Activated CD4-positive, alpha-beta T cell treated with anti-CD3 and anti-CD28 coated beads, Interleukin-2, amount 10 ng/mL, durations not matched to agents 24 days and 14 days (primary cell): ENCODE measurements at places on chromosomes 7 and 10.

GRCh38 chr7:44320794-44321371, 4.5 kb downstream of the CAMK2B start:
- H3K4me3 ChIP-seq: no peak overlapping the region
- H3K27me3 ChIP-seq: peaks cover 40% of the 10 kb centered on the region
- H3K27ac ChIP-seq: no peak overlapping the region
- peaks cover 2% of the 10 kb centered on the region for H3K36me3 ChIP-seq
- H3K4me1 ChIP-seq: peaks cover 2% of the 10 kb centered on the region

DNA sequence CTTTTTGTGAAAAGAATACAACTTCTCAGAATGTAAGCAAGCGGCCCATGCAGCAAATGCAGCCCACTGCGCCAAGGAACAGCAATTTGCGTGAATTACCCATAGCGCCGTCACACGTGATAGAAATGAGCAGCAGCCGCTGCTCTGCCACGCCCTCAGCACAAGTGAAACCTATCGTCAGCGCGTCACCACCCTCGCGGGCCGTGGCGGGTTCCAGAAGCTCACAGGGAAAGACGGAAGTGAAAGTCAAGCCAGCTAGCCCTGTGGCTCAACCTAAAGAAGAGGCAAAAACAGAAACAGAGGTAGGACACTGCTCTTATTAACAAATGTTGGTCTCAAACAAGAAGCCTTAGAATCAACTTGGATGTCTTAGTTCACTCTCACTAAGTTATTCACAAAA, 70.5 kb downstream of the SHH start:
- peaks cover 77% of the 10 kb centered on the region for H3K36me3 ChIP-seq
- peak overlapping the region; percentile 84 for H3K27ac ChIP-seq
- H3K4me1 ChIP-seq: peaks cover 49% of the 10 kb centered on the region
- H3K4me3 ChIP-seq: no peak overlapping the region

DNA sequence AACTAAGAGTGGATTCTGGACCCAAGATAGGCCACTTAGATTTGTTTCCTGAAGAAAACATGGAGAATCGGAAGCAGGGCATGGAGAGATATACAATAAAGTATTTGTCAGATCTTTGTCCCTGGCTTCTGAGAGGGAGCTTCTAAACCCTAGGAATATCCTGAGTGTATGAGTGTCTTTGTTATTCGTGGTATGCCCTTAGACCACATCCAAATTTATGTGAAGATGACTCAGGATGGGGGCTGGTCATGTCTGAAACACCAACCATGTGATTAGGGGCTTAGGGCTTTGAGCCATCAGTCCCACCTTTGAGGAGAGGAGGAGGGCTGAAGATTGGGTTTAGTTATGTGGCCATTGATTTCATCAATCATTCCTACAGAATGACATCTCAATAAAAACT, 69.7 kb upstream of the PLPP4 start:
- H3K27ac ChIP-seq: no peak overlapping the region
- H3K36me3 ChIP-seq: no peaks in the 10 kb centered on the region
- no peak for DNase-seq
- H3K27me3 ChIP-seq: no peaks in the 10 kb centered on the region
- H3K4me3 ChIP-seq: no peak overlapping the region

- no peaks in the 10 kb centered on the region for H3K36me3 ChIP-seq
- no peaks in the 10 kb centered on the region for H3K4me1 ChIP-seq
- H3K4me3 ChIP-seq: no peak overlapping the region
- peaks cover 2% of the 10 kb centered on the region for H3K27me3 ChIP-seq
Measured at GRCh38 chr10:86699991-86700840, 31.9 kb downstream of the LDB3 start.

DNA sequence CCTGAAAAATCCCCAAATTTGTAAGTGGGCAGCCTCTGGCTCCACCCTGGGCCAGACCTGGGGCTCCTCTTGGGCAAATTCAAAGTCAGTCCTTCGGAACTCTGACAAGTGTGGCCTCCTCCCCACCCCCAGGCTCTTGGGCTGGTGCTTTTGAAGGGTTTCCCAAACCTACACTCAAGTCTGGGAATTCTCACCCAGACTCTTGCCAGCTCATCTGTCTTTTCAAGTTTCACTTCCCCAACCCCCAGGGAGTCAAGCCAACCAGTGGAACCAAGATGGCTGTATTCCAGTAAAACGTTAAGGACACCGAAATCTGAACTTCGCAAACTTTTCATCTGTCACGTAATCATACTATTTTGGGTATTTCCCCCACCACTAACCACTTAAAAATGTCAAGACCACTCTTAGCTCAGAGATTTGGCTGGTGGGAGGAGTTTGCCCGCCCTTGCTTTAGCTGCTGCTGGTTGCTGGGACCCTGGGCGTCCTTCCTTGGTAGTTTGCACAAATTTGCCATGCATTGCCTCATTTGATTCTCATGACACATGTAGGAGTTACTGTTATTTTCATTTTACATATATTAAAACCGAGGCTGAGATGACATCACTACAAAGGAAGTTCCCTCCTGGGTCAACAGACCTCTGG, 1.7 kb upstream of the MYO1G start:
- H3K27me3 ChIP-seq: no peaks in the 10 kb centered on the region
- peak; percentile 89 for DNase-seq
- H3K4me1 ChIP-seq: peaks cover 63% of the 10 kb centered on the region
- H3K36me3 ChIP-seq: peaks cover 74% of the 10 kb centered on the region
- peak overlapping the region; percentile 90 for H3K27ac ChIP-seq

- no peaks in the 10 kb centered on the region for H3K36me3 ChIP-seq
- H3K27ac ChIP-seq: no peak overlapping the region
- H3K27me3 ChIP-seq: peaks cover 29% of the 10 kb centered on the region
- DNase-seq: no peak
- no peak overlapping the region for H3K4me3 ChIP-seq
- H3K4me1 ChIP-seq: peaks cover 27% of the 10 kb centered on the region
Measured at GRCh38 chr7:106016331-106016730, 53.3 kb downstream of the CDHR3 start.

- H3K27me3 ChIP-seq: no peaks in the 10 kb centered on the region
- H3K27ac ChIP-seq: no peak overlapping the region
- H3K4me3 ChIP-seq: peak overlapping the region; percentile 4
- H3K4me1 ChIP-seq: peaks cover 40% of the 10 kb centered on the region
- peaks cover 30% of the 10 kb centered on the region for H3K36me3 ChIP-seq
Measured at GRCh38 chr7:135208102-135208793, 3.1 kb downstream of the WDR91 start.

DNA sequence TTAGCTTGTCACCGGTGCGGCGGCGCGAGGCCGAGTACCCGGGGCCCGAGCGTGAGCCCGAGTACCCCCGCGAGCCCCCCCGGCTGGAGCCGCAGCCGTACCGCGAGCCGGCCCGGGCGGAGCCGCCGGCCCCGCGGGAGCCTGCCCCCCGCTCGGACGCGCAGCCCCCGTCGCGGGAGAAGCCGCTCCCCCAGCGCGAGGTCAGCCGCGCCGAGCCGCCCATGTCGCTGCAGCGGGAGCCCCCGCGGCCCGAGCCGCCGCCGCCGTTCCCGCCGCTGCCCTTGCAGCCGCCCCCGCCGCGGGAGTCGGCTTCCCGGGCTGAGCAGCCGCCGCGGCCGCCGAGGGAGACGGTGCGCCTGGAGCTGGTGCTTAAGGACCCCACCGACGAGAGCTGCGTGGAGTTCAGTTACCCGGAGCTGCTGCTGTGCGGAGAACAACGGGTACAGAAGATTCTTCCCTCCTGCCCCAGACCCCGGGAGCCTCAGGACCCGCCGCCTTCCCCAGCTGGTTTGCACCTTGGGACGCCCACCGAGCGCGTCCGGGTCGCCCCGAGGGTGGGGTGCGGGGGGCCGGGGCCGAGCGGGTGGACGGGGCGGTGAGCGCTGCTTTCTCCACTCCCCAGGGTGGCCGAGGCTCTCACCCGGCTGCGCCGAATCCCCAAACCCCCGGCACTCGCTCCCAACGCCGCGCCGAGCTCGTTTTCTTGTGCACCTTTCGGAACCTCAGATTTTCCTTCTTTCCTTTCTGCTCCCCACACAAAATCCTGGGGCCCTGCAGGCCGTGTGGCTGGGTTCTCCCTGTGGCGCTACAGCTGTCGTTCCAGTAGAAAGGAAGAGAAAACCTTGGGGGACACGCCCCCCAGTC, 708 bp downstream of the UBN2 start:
- peaks cover 4% of the 10 kb centered on the region for H3K36me3 ChIP-seq
- peak overlapping the region; percentile 51 for H3K27ac ChIP-seq
- peak overlapping the region; percentile 98 for H3K4me3 ChIP-seq
- peak; percentile 79 for DNase-seq
- H3K27me3 ChIP-seq: peaks cover 21% of the 10 kb centered on the region
- H3K4me1 ChIP-seq: peaks cover 20% of the 10 kb centered on the region

- no peaks in the 10 kb centered on the region for H3K36me3 ChIP-seq
- no peak for DNase-seq
- no peak overlapping the region for H3K4me3 ChIP-seq
Measured at GRCh38 chr10:102988404-102989314, 70.6 kb downstream of the CNNM2 start.

- peaks cover 41% of the 10 kb centered on the region for H3K36me3 ChIP-seq
- DNase-seq: peak; percentile 87
- peak within 1 kb of the TSS; percentile 97 for H3K27ac ChIP-seq
- H3K4me3 ChIP-seq: peak within 1 kb of the TSS; percentile 95
Measured at GRCh38 chr7:50304129-50304910, at the start of gene IKZF1. TSS of gene IKZF1 (plus strand) at chr7:50304716. CDS start at chr7:50319062, 14,346 bp downstream.

- H3K4me1 ChIP-seq: peaks cover 32% of the 10 kb centered on the region
- no peak overlapping the region for H3K27ac ChIP-seq
- peak; percentile 62 for DNase-seq
- H3K36me3 ChIP-seq: peaks cover 32% of the 10 kb centered on the region
Measured at GRCh38 chr7:127587663-127588018, 570 bp upstream of the ARF5 start.

GRCh38 chr10:21860718-21861117, 142.8 kb downstream of the DNAJC1 start:
- no peak overlapping the region for H3K4me3 ChIP-seq
- H3K27ac ChIP-seq: no peak overlapping the region
- DNase-seq: no peak
- peaks cover 11% of the 10 kb centered on the region for H3K36me3 ChIP-seq
- H3K4me1 ChIP-seq: peaks cover 7% of the 10 kb centered on the region

GRCh38 chr7:116529250-116529649, 4.4 kb downstream of the CAV1 start:
- no peak overlapping the region for H3K27ac ChIP-seq
- peaks cover 60% of the 10 kb centered on the region for H3K27me3 ChIP-seq
- H3K36me3 ChIP-seq: no peaks in the 10 kb centered on the region
- H3K4me3 ChIP-seq: no peak overlapping the region
- H3K4me1 ChIP-seq: peaks cover 25% of the 10 kb centered on the region
- no peak for DNase-seq

DNA sequence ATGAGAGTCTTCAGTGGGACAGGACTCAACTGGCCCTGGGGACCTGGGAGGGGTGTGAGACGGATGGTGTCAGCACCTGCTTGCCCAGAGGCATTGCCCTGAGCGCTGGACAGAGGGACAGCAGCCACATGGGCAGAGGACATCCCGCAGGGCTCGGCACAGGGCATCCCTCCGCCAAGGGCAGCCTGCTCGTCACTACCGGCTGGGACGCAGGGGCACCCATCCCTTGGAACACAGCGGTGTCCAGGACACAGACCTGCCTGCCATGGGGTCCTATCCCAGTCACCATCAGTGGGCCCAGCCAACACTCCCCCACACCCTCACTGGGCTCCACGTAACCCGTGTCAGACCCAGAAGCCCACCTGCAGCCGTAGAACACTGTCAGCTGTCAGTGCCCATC, 109.3 kb downstream of the LARP4B start:
- no peak for DNase-seq
- H3K4me3 ChIP-seq: no peak overlapping the region
- H3K27me3 ChIP-seq: no peaks in the 10 kb centered on the region
- peaks cover 61% of the 10 kb centered on the region for H3K36me3 ChIP-seq

- no peaks in the 10 kb centered on the region for H3K36me3 ChIP-seq
- H3K4me1 ChIP-seq: no peaks in the 10 kb centered on the region
- H3K4me3 ChIP-seq: no peak overlapping the region
- H3K27me3 ChIP-seq: peaks cover 16% of the 10 kb centered on the region
- H3K27ac ChIP-seq: no peak overlapping the region
Measured at GRCh38 chr10:43674553-43675210, 26.0 kb upstream of the ZNF32 start.

DNA sequence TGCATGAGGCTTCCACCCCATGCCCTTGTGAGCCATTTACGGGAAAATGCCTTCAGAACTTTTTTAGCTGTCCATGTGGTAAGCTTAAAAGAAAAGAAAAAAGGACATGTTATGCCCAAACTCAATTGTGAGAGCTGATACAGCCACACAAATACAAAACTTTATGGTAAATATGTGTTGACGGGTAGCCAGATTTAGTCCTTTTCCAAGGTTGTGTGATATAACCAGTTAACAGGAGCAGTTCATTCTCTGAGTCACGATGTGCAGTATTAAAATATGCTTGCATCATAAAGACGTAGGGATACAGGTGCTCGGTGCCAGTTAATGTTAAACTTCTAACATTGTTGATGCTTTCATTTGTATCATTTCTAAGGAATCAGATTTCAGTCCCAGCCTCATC, 350.4 kb downstream of the DNAJB6 start:
- H3K27me3 ChIP-seq: peaks cover 58% of the 10 kb centered on the region
- H3K36me3 ChIP-seq: no peaks in the 10 kb centered on the region
- no peak for DNase-seq
- no peak overlapping the region for H3K4me3 ChIP-seq

GRCh38 chr7:117772421-117772820, 100.8 kb downstream of the CTTNBP2 start:
- H3K36me3 ChIP-seq: no peaks in the 10 kb centered on the region
- H3K4me3 ChIP-seq: no peak overlapping the region
- H3K27ac ChIP-seq: no peak overlapping the region
- DNase-seq: no peak
- H3K27me3 ChIP-seq: no peaks in the 10 kb centered on the region

DNA sequence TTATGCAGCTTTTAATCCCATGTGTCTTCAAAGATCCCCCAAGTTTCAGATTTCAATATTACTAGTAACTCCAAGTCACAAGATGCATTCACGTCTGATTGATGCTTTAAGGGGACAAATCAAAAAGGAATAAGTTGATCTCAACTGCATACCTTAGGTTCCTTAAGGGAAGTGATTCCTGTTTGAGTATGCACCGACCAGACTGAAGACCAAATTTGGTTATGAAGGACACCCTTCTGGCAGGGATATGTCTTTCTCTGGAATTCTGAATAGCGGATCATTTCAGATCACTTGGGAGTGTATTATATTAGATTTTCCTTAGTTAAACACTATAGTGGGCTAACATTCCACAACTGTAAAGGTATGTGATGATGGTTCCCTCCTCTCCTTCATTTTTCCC, 4.3 kb downstream of the KIF5B start:
- DNase-seq: no peak
- peaks cover 64% of the 10 kb centered on the region for H3K4me1 ChIP-seq
- H3K27me3 ChIP-seq: no peaks in the 10 kb centered on the region
- H3K36me3 ChIP-seq: peaks cover 50% of the 10 kb centered on the region
- H3K27ac ChIP-seq: no peak overlapping the region

- DNase-seq: no peak
Measured at GRCh38 chr7:1721047-1721690, 51.1 kb downstream of the ELFN1 start.

DNA sequence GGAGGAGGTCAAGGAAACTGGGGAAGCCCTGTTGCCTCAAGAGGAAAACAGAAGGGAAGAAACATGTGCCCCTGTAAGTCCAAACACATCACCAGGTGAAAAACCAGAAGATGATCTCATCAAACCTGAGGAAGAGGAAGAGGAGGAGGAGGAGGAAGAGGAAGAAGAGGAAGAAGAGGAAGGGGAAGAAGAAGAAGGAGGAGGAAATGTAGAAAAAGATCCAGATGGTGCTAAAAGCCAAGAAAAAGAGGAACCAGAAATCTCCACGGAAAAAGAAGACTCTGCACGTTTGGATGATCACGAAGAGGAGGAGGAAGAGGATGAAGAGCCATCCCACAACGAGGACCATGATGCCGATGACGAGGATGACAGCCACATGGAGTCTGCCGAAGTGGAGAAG, 82.7 kb upstream of the SAMD8 start:
- H3K36me3 ChIP-seq: peaks cover 38% of the 10 kb centered on the region
- no peak overlapping the region for H3K4me3 ChIP-seq
- no peak for DNase-seq
- peaks cover 7% of the 10 kb centered on the region for H3K4me1 ChIP-seq
